ENCODE measurements at places on chromosomes 7 and 10. TPM values are rescaled to one million over a fixed set of nuclear protein-coding genes. Genes with fewer than 3 reads are reported as not detected.

MRLN gene
- 0.90 TPM for polyA plus RNA-seq

COBL gene
- polyA plus RNA-seq = 18.5 TPM

CTAGE8 gene
- 8.9 TPM for polyA plus RNA-seq

DNA sequence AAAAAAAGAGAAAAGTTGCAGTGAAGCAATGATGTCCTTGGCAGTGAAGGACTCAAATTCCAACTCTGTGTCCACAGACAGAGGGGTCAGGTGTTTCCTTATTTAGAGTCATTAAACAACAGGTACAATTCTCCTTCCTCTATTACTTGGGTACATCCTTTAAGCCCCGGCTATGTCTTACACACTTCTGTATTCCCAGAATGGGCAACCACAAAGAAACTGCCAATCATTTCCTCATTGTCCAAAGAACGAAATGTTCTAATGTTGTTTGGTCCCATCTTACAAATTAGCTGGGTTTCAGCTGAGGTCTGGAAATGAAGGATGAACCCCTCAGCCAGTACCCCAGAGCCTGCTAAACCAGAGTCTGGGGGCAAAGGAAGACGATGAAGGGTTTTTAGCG, 59.5 kb downstream of the GRB10 start:
- no peak for DNase-seq

DNA sequence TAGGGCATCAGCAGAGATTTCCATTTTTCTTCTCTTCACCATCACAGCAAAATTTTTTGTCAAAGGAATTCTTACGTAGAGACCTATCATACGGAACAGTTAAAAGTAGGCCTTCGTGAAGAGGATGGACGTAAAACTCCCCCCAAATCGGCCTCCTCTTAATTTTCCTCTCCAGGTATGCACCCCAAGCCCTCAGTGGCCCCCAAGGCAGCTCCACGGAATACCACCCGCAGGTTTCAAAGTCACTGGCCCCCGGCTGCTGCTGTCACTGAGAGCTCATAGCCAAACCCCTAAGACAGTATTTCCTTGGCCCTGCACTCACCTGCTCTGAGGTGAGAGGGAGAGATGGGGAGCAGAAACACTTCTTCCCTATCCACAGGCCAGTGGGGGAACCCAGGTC, 8.8 kb downstream of the PODXL start:
- DNase-seq = no peak

GRCh38 chr7:141646826-141647480, 55.0 kb downstream of the DENND11 start:
- no peak for DNase-seq

- no peak for DNase-seq
These were observed 179.6 kb upstream of the LRRTM3 start for GRCh38 chr10:66746246-66746645.

GRCh38 chr10:92699518-92700381, 10.0 kb downstream of the HHEX start:
- DNase-seq = no peak

GRCh38 chr7:143347950-143348349, 14.6 kb downstream of the FAM131B start:
- DNase-seq = no peak

DNA sequence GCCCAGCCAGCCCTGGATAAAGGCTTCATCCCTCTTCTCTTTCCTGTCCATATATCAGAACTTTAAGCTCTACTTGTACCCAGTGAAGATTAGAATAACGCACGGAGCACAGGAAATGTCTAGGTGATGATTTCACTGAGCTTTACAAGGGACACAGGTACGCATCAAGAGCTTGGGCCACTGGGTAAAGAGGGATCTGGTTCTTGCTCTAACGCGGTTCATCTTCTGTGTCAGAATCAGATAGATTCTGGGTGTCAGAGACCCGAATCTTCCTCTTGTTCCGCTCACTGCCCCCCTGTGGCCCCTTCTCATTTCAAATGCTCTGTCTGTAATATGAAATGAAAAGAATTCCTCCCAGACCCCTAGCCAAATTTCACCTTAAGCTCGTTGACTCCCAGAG, 24.7 kb downstream of the IL2RA start:
- DNase-seq = no peak

GRCh38 chr10:124619195-124619594, 125.0 kb downstream of the FAM53B start:
- no peak for DNase-seq

DNA sequence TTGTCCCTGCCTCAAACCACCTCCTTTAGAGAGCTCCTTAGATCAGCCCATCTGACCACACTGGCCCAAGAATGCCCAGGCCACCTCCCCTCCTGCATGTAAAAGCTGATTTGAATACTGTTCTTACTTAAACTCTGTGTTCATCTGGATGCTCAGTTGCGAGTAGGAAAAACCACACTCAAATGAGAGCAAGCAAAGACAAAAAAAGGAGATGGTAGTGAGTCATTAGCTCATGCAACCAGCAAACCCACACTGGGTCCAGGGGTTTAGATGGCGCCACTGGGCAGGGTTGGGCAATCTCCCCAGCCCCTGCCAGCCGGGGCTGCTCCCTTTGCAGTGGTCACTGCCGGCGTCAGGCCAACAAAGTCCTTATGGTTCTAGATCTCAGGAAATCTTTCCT, 32.7 kb downstream of the TSPAN15 start:
- DNase-seq = no peak

GRCh38 chr7:18960725-18961124, 156.7 kb downstream of the TWIST1 start:
- DNase-seq = no peak

Data from left renal cortex interstitium (tissue), 4 donors.